ENCODE measurements at places on chromosomes 6 and 20. TPM values are rescaled to one million over a fixed set of nuclear protein-coding genes. Genes with fewer than 3 reads are reported as not detected.

- DNase-seq, result no peak
Observed at GRCh38 chr6:136201732-136202131, 48.4 kb downstream of the MTFR2 start.

DNA sequence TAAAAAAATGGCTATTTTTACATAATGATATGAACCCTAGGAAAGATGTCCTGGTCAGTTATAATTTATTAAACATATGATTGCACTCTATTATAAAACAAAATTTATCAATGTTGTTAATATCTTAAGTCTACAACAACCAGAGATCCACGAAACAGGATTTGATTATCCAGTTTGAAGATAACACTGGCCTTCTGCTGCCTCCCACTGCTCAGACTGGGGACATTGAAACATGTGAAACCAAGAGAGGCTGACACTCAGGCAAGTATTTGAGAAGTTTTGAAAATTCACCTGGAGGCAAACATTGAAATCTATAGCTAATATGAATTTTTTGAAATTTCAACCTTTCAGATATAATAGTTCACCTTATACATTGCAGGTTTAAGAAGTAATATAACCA is 219.3 kb upstream of the HSF2 start:
- DNase-seq, result no peak

DNA sequence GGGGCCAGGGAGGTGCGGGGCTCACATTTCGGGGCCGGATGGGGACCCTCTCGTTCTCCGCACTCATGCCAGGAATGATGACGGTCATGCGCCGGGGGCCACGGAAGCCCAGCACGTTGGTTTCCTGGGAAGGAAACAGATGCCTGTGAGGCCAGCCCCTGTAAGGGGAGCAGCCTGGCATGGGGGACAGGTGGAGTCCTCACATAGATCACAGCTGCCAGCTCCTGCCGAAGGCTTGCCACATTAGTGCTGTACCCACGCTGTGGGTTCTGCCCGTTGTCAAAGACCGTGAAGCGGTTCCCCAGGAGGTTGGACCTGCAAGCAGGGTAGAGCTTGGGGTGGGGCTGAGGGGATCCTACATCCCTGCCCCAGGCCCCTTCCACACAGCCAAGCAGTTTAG is 6.7 kb upstream of the TEAD3 start:
- no peak for DNase-seq

GRCh38 chr20:61728786-61729770 is 336.6 kb downstream of the TAF4 start:
- no peak for DNase-seq

DNA sequence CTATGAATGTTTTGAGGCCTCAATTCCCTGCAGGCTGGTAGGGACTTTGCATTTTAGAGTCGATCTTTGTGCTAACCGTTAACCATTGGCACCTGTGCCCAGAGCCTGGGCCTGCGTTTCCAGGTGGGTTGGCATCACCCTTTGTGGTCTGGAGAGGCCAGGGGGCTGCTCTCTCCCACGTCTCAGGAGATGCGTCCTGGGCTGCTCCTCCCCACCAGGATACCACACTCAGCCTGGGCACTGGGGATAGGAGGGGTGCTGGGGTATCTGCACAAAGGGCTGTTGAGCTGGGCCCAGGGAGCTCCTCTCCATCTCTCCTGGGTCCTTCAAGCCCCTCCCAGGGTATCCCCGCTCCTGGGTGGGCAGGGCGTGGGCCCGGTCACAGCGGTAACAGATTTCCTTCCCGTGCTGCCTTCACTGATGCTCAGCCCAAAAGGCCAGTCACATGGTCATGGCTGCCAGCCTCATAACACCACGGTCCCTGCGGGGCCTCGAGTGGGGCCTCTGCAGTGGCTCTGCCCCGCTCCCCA is 266.2 kb downstream of the TAF4 start:
- no peak for DNase-seq

Gene B3GAT2
- total RNA-seq, result not detected
